ENCODE measurements at places on chromosomes 16 and 17. TPM values are rescaled to one million over a fixed set of nuclear protein-coding genes. Genes with fewer than 3 reads are reported as not detected.

DNA sequence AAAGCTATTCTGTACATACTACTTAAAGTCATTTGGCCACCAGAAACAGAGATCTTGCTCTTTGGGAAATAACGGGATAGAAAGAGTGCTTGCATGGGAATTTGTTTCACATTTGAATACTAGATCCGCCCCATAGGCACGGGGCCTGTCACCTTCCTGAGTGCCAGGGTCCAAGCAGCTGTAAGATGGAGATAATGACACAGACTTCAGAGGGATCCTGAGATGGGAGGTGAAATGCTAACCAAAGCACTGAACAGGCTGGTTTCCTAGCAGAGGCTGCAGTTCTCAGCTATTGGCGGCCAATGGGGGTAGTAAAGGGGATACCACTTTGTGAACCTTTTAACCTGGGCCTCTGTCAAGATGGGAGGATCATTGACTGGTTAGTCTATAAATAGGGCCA lies 225.4 kb downstream of the IRF8 start:
- no peak for DNase-seq
- H3K4me3 ChIP-seq = no peak overlapping the region
- no peaks in the 10 kb centered on the region for H3K4me1 ChIP-seq
- no peaks in the 10 kb centered on the region for H3K36me3 ChIP-seq
- no peak overlapping the region for H3K27ac ChIP-seq

GRCh38 chr16:15434425-15435215 lies at the start of gene BMERB1:
TSS of gene BMERB1 (plus strand) at chr16:15434588. CDS start at chr16:15434654, 66 bp downstream.
- DNase-seq = peak; percentile 61
- H3K36me3 ChIP-seq = peaks cover 12% of the 10 kb centered on the region
- H3K4me1 ChIP-seq = no peaks in the 10 kb centered on the region
- H3K4me3 ChIP-seq = peak within 1 kb of the TSS; percentile 78

- H3K27ac ChIP-seq = no peak overlapping the region
- DNase-seq = no peak
- no peak overlapping the region for H3K4me3 ChIP-seq
- H3K4me1 ChIP-seq = peaks cover 70% of the 10 kb centered on the region
- H3K27me3 ChIP-seq = no peaks in the 10 kb centered on the region
Observed at GRCh38 chr17:50945779-50946222, 79.6 kb upstream of the TOB1 start.

DNA sequence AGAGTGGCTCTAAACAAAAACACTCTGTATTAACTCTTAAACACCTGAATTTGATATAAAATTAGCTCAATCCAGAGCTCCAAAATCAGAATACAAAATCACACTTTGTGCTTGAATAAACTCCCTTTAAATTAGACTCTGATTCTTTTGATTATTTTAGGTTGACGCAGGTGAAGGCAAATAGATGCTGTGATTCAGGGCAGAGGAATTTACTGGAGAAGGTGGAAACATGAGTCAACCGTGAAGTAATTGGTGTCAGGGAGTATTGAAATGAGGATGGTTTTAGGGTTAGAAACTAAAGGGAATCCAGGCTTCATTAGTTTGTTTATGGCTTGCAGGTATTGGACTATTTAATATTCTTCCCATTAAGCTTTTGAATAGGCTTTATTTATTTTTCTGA lies 37.1 kb upstream of the TEKT1 start:
- H3K27ac ChIP-seq = peak overlapping the region; percentile 73
- peaks cover 20% of the 10 kb centered on the region for H3K4me1 ChIP-seq
- DNase-seq = peak; percentile 15
- H3K27me3 ChIP-seq = peaks cover 21% of the 10 kb centered on the region
- H3K4me3 ChIP-seq = no peak overlapping the region
- H3K36me3 ChIP-seq = no peaks in the 10 kb centered on the region

TERB1 gene
- 0.59 TPM for total RNA-seq

GRCh38 chr17:42103221-42103954 lies 5.1 kb upstream of the ZNF385C start:
- DNase-seq = no peak
- H3K36me3 ChIP-seq = no peaks in the 10 kb centered on the region
- H3K4me1 ChIP-seq = no peaks in the 10 kb centered on the region
- H3K4me3 ChIP-seq = no peak overlapping the region
- H3K27me3 ChIP-seq = peaks cover 11% of the 10 kb centered on the region

TEX14 gene
- 0.07 TPM for total RNA-seq

DNA sequence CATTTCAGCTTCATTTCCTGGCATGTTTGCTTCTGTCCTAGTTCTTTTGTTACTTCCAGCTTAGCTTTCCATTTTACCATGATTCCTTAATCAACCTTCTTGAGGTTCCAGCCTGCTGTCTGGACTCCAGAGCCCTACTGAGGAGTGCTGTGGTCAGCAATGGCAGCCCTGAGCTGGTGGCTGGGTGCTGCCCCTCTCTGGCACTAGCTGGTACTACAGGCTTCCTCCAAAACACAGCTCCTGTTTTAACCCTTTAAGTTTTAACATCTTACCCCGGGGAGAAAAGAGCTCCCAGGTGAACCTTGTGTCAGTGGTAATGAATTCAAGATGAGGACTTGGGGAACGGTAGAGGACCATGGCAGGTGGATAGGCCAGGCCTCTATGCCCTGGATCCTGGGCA lies 395.5 kb downstream of the TMEM114 start:
- DNase-seq = no peak
- H3K27ac ChIP-seq = no peak overlapping the region
- H3K27me3 ChIP-seq = no peaks in the 10 kb centered on the region
- no peaks in the 10 kb centered on the region for H3K36me3 ChIP-seq

DNA sequence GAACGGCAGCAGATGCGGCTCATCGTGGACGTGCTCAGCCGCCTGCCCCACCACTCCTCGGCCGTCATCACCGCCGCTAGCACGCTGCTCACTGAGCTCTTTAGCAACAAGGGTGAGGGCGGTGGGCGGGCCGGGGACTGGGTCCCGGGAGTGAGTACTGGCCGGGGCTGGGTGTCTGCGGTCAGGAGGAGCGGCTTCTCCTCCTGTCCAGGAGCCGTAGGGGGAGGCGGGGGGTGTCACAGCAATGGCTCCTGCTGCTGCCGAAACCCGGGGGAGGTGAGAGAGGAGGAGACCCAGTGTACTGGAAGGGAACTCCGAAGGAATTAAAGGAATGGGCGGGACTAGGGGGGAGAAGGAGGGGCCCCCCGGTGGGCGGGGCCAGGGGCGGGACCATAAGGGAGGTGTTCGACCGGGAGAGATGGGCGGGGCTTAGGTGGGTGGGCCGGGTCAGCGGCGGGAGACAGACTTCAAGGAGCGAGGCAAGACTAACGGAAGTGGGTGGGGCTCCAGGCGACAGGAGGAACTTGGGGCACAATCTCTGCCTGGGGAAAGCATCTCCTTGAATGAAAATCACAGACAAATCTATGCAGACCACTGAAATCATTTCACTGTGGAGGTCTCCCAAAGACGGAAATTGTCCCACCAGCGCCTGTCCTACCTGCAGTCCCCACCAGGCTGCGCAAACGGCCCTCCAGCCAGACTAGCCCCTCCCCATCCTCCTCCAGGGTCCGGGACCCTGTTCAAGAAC lies 2.4 kb downstream of the NAGS start:
- peaks cover 22% of the 10 kb centered on the region for H3K4me1 ChIP-seq
- peak overlapping the region; percentile 22 for H3K27ac ChIP-seq
- DNase-seq = peak; percentile 99
- H3K27me3 ChIP-seq = peaks cover 40% of the 10 kb centered on the region

GRCh38 chr16:35745821-35746248 lies 2286.4 kb downstream of the TP53TG3F start:
- no peak for DNase-seq
- peaks cover 5% of the 10 kb centered on the region for H3K36me3 ChIP-seq
- no peaks in the 10 kb centered on the region for H3K4me1 ChIP-seq
- no peak overlapping the region for H3K4me3 ChIP-seq

ASPHD1 gene
- total RNA-seq = 64.1 TPM

DNA sequence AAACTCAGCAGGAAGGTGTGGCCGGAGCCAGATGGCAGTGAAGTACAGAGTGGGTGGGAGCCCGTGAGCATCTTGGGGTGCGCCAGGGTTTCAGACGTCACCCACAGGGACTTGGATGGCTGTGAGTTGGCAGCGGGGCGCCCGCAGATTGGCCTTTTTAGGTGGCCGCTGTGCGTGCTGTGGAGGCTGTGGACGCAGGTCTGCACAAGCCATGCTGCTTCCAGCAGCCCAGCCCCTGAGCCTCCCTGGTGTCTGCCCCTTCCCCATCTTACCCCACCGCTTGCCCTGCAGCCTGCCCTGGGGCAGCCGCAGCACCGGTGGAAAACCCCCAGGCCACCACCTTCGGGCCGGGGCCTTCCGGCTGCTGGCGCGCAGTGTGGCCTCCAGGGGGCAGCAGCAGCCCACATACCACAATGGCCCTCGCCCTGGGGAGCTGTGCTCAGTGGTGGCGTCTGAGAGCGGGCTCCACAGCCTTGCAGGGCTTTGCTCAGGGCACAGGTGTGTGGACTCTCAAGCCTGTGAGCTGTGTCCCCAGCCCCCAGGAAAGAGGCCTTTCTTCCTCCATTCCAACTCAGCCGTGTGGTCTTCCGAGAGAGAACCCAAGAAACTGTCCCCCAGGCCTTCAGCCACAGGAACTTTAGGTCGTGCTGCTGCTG lies 11.8 kb downstream of the ENDOV start:
- peak; percentile 86 for DNase-seq

XAF1 gene
- total RNA-seq = 168 TPM

DNA sequence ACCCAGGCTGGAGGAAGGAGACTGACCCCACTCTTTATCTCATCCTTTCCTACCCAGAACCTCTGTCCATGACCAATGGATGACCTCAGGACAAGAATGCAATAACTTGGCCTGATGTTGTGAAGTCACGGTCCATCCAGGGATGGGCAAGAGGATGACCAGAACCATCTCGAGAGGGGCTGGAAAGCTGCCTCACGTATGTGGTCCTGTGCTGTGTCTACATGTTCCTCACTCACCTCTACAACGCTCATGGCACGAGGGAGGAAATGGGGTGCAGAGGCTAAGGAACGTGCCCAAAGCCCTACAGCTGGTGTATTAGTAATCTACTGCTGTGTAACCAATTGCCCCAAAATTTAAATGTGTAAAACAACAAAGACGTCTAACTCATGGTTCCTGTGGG lies 7.3 kb upstream of the KCTD5 start:
- DNase-seq = no peak
- H3K36me3 ChIP-seq = peaks cover 45% of the 10 kb centered on the region
- H3K27ac ChIP-seq = no peak overlapping the region

DNA sequence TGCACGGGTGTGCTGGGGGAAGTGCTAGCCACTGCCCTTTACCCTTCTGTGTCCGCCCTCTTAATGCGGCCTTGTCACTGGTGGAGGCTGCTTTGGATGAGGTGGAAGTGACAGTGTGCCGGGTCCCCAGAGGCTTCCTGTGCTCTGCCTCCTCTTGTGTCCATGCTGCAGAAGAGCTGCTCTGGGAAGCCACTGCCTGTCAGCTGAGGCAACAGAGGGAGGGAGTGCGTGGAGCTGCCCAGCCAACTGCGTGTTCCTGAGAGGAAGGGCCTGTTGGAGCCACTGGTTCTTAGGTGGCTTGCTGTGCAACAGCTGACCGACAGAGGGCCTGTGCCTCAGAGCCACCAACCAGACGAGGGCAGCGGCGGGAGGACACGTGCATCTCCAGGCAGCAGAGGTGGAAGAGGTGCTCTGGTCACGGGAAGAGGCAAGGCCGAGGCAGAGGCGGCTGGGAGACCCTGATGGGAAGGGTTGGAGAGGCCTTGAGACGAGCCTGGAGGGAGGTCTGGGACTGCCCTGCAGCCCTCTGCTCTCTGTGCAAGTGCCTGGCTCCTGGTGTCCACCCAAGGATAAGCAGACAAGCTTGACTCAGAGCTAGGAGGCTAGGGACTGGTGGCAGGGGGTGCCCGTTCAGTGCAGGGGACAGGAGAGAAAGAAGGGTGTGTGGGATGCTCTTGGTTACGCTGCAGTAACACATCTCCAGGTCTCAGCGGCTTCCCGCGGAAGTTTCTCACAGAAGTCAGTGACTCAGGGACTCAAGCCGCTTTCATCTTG lies 25.4 kb downstream of the B9D1 start:
- H3K27ac ChIP-seq = no peak overlapping the region
- H3K27me3 ChIP-seq = no peaks in the 10 kb centered on the region
- no peak for DNase-seq
- H3K4me3 ChIP-seq = no peak overlapping the region

DNA sequence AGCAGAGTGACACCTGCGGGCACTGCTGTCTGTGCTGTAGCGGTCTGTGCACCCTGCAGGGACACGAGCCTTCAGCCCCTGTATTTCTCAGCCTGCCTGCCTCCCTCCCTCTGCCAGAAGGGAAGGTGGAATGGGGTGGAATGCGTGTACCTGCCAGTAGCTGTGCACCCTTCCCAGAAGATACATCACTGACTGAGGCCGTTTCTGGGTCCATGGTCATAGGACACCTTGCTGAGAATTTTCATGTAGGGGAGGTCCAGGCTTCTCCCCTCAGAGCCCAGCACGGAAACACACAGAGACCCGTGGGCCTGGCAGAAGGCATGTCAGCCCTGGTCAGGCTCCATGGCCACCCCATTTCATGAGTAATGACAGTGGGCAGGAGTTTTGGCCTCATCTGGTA lies 16.5 kb downstream of the DBNDD1 start:
- no peak overlapping the region for H3K27ac ChIP-seq
- no peak for DNase-seq
- H3K4me3 ChIP-seq = no peak overlapping the region
- peaks cover 46% of the 10 kb centered on the region for H3K36me3 ChIP-seq
- peaks cover 11% of the 10 kb centered on the region for H3K4me1 ChIP-seq

DNA sequence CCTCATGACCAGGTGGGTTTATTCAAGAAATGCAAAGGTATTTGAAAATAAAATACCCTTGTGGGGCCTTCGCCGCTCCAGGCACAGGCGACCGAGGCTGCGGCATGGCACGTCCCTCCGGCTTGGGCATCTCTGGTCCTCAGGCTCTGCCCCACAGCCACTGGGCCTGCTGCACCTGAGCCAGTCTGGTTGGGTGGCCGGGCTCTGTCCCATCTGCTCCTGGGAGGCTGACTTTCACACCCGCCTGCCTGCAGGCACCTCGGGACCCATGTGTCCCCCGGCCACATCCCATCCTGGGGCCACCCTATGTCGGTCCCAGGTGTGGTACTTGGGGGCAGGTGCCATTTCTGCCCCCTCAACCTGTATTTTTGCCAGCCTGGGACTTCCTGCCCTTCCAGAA lies 20.9 kb downstream of the OSBPL7 start:
- no peaks in the 10 kb centered on the region for H3K4me1 ChIP-seq
- no peak overlapping the region for H3K27ac ChIP-seq
- DNase-seq = no peak
- no peaks in the 10 kb centered on the region for H3K36me3 ChIP-seq
- H3K4me3 ChIP-seq = no peak overlapping the region

GRCh38 chr17:71824671-71825070 lies 296.1 kb upstream of the SOX9 start:
- H3K36me3 ChIP-seq = no peaks in the 10 kb centered on the region
- H3K27me3 ChIP-seq = peaks cover 34% of the 10 kb centered on the region
- H3K4me1 ChIP-seq = no peaks in the 10 kb centered on the region
- no peak overlapping the region for H3K27ac ChIP-seq
- H3K4me3 ChIP-seq = no peak overlapping the region

Measured in Calu3 (cell line).